NCI-H2081 treated with DMSO at 0.1 percent for 48 hours (cell line): ENCODE measurements at places on chromosomes 3 and 15.

GRCh38 chr15:32878869-32879805, 161.3 kb downstream of the GREM1 start:
- DNase-seq = no peak

GRCh38 chr15:85745525-85746150, 49.1 kb downstream of the KLHL25 start:
- DNase-seq = no peak

DNA sequence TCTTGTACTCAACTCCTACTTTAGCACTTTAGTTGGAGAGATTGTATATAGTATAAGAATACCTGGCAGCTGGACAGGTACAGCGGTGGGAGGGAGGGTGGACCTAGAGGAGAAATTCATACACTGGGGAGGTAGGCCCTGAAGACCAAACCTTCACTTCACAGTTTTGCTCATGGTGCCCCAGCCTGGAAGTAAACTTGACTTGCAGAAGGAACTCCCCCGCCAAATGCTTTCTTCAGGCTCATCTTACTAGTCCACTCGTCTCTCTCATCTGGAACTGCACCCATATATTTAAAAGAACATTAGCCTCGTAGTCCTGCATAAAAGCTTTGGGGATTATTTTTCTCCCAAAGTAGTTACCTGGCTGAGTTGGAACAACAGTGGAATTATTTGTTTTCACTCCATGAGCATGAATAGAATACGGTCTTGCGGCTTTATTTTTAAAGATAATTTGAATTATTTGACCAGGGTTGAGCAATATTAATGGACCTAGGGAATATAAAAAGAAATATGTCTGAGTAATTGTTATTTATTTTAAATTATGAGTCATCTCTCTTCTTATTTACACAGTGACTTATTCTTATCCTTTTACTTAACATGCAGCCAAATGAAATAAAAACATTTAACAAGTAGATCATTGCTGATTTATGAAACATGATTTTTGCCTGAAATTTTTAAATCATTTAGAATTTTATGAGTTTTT, 25.5 kb upstream of the CP start:
- no peak for DNase-seq

DNA sequence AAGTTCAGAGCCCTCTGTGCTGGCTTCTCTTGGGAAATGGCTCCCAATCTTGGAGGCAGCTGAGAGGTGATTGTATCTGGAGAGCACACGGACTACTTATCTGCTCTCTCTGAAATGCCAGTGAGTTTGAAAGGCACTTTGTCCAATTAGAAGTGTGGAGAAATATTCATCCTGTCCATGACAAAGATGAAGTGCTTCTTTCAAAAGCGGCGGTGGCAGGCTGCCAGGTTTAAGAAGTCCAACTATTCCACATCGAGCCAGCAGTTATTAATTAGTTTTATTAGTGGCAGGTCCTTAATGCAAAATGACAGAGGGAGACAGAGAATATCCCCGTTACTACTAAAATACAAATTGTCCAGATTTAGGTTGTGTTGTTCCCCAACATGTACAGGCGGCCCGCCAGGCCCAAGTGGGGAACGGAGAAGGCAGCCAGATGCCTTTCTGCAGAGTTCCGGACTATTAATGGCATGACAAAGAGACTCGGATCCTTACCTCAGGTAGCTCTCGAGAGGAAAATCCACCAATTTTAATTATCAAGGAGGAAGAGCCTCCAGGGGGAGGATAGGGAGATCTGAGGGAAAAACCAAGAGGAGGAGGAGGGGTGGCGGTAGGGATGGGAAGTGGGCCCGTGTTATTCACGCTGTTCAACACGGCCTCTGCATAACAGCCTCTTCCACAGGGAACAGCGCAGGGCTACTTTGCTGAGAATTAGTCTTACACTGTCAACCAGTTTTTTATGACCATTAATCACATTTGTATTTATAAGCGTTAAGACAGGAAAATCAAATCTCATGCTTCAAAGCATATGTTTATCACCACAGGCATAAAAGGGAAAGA, 42.0 kb downstream of the RORA start:
- DNase-seq = no peak

DNA sequence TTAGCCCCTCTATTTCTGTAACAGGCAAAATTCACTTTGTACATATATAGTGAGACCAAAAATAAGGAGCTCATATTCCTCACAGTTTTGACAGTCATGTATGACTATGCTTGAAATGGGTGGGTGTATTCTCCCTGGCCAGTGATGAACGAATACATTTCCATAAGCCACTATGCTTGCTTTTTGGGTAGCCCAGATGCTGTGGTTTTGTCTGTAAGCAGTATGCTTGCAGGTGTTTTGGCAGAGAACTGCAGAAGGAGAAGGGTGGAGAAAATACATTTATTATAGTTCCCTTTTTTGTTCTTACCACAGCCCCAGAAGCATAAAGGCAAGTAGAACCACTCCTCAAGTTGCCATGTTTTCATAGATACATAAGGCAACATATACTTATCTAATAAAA, 131.2 kb downstream of the RBMS3 start:
- no peak for DNase-seq

DNA sequence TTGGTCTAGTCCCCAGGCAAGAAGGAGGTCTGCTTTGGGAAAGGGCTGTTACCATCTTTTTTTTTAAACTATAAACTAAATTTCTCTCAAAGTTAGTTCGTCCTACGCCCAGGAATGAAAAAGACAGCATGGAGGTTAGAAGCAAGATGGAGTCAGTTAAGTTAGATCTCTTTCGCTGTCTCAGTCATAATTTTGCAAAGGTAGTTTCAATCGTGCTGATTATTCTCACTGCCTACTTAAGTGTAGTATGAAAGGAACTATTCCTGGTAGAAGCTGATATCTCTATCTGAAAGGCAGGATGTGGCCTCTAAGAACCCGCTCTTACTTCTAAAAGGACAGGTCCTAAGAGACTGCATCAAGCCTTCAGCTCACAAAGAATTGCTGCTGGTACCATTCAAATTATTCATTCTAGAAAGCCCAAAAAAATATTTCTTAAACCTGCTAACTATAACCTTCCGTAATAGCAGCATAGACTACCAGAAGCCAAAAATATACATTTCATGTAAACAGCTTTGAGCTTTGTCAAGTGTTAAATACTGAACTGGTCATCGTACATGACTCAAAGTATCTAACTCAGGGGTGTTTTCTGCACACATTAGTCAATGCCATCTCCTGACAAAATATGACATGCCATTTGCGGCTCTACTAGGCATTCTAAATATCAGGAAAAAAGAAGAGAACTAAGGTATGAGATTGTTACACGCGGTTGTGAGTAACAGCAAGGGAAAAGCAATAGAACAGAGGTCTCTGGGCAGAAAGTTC, 96.0 kb upstream of the CCDC80 start:
- DNase-seq = no peak

GRCh38 chr3:9111866-9112265, 137.6 kb downstream of the SRGAP3 start:
- DNase-seq = no peak

GRCh38 chr3:126322181-126322967, 34.8 kb downstream of the KLF15 start:
- DNase-seq = no peak

DNA sequence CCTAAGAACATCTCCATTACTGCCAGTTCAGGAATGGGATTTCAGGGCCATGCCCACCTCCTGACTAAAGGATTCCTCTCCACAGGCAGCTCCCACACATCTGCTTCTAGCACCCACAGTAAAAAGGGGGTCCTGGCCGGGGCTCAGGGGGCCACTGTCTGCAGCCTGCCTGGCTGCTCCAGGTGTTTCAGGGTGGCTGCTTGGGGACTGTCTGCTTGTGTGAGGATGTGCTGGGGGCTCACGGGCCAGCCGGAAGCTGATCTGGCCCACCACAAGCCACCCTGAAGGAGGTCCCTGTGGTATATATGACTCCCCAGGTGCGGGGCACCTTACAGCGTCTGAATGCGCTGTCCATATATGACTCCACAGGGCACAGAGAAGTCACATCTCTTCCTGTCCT, 135.4 kb downstream of the NSMCE3 start:
- DNase-seq = no peak

GRCh38 chr3:46440531-46441294, 24.0 kb downstream of the LTF start:
- DNase-seq = no peak

- DNase-seq = peak; percentile 55
Measured at GRCh38 chr3:127714125-127714571, 41.4 kb downstream of the ABTB1 start.

DNA sequence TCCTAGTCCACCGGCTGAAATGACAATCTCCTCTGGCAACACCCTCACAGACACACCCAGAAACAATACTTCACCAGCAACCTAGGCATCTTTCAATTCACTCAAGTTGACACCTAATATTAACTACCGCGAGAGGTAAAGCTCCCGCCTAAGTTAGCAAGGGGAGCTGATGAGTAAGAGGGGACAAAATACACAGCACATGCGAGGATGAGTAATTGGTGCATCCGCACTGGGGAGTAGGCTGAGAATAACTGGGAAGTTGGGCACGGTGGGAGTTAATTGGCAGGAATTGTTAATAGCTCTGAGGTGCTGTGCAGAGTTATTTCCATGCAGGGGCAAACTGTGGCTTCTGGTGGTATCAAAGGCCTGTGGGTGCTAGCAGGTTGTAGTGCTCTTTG, 14.5 kb upstream of the PLD1 start:
- DNase-seq = no peak

GRCh38 chr3:65339192-65339740, 651.5 kb upstream of the ADAMTS9 start:
- no peak for DNase-seq

DNA sequence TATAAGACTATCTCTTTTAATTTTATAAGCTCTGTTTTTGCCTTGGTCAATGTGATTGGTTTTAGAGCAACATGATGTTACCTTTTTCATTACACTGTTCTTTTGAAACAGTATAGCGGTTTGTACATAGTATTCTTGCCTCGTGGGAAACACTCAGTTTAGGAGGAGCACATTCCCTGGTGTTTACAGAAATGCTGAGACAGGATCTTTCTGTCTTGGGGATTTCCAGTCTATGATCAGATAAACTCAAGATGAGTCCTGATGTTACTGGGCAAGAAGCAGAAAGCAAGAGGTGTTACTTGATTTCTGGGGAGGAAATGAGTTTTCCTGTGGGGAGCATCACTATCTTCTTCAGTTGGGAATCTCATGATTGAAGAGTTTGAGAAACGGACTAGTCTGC, 2.5 kb downstream of the TMEM266 start:
- no peak for DNase-seq

GRCh38 chr3:106332129-106332528, 463.3 kb upstream of the CBLB start:
- DNase-seq = no peak

GRCh38 chr3:46565077-46565476, 1.0 kb downstream of the LRRC2 start:
- no peak for DNase-seq

GRCh38 chr3:14494973-14495300, 45.2 kb downstream of the GRIP2 start:
- no peak for DNase-seq

DNA sequence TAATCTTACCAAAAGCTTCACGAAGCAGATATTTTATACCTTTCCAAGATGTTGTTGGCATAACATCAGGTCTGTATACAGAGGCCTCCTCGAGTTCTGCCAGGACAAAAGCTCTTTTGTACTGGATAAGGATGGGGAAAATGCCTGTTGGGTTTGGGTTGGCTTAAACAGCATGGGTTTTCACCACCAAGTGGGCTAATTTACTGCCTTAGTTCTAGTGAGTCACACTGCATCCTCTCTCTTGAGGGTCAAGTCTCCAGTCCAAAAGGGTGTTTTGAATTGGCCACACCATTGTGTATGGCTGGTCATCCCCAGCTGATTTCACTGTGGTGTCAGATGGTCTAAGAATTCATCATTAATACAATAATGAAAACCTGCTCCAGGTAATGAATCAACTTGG, 26.1 kb upstream of the BHLHE40 start:
- no peak for DNase-seq

DNA sequence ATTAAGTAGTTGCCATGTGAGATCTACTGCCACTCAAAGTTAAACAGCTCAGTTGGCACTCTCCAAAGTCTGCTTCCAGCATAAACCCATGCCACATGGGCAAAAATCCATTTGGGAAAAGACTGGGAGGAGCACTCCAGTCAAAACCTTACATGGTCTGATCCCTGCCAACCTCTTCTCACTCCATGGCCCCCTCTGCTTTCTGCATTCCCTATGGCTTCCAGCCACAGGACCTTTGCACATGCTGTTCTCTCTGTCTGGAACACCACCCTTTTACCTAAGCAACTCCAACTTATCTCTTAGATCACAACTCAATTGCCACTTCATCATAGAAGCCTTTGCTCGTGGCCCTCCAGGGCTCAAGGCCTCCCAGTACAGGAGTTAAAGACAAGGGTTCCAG, 70.4 kb upstream of the WNT5A start:
- DNase-seq = no peak

DNA sequence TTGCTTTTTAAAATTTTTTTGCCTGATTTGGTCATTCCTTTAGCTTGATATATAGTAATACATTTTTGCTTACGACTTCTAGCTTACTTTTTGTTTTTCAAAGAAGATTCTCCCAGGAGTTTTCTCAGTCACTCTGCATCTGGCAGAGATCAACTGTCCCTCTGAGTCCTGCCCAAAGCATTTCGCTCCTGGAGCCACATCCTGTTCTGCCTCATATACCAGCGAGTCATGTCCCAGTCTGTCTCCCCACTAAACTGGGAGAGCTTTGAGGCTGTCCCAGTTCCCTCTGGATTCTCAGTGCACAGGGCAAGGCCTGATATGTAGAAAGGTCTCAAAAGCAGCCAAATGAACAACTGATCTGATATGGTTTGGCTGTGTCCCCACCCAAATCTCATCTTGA, 326.3 kb downstream of the ARRDC4 start:
- DNase-seq = no peak

- no peak for DNase-seq
Measured at GRCh38 chr3:71372241-71372768, 211.2 kb downstream of the FOXP1 start.

DNA sequence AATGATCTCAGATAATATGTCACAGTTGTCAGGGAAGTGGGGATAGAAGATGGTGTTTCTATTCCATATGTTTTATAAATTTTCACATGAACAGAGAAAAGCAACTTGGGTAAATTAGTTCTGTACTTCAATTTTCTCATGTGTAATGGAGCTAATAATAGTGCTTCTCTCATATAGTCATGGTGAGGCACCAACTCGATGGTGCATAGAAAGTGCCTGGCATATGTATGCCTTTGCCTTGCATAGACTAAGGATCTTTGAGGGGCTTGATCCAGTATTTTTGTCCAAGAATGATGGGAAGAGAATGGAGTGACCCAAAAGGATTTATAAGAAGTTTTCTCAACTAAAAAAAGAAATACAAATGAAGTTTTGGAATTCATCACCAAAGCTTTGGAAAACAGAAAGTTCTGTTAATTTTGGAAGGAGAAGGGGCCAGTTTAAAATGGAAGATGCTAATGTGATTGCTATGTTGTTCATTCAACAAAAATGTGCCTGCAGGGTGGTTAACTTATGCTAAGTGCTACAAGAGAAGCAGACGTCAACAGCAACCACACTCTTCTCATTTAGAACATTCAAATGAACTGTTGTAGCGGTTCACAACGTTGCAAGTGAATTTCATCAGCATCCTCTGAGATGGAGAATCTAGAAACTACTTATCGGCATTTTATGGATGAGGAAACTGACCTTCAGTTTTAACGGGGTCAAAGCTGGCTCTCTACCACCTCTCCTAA, 86.1 kb downstream of the RTP4 start:
- DNase-seq = no peak

GRCh38 chr15:70121624-70122302, 24.0 kb upstream of the TLE3 start:
- no peak for DNase-seq

- DNase-seq = no peak
Measured at GRCh38 chr3:39189150-39189958, 3.0 kb downstream of the XIRP1 start.
